ENCODE measurements at places on chromosomes 7 and 10.

DNA sequence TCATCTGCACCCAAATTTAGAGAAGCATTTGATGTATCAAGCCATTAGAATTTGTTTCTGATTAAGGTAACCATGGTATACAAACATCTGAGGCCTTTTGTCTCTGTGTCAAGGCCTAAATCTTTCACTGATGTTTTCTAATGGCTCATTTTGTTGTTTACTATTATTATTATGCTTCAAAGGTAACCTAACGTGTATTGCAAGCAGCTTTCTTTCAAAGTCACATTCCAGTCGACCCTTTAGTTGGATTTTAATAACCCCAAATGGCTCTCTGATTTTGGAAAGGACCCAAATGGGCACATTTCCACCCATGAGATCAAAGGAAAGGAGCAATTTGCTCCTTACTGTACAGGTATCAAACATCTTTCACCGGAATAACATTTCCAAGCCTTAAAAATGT lies 46.7 kb upstream of the WNT16 start:
- DNase-seq = no peak

GRCh38 chr7:134669845-134670373 lies 23.3 kb downstream of the BPGM start:
- DNase-seq = no peak

DNA sequence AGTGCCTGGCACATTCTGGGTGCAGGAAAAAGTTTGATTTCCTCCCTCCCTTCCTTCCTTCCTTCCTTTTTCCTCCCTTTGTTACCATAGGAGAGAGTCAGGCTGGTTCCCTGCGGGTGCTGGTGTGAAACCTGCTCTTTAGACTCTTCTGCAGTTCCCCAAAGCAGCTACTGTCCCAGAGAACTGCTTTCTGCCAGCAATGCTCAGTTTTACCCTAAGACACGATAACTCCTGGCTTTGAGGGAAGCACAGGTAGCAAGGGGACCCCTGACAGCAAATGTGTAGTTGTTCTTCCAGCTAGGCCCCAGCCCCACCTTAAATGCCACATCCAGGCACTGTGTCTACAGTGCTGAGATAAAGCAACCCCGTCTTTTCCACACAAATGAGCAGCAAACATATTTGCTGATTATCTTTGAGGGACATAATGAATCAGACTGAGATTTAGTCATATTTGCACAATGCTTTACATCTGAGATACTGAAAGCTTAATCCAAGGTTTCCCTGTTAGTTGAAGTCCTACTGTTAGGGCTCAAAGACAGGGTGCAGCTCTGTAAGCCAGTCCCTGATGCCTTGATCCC lies 55.5 kb downstream of the MET start:
- DNase-seq = no peak

GRCh38 chr10:2280713-2281300 lies 543.5 kb upstream of the ADARB2 start:
- no peak for DNase-seq

GRCh38 chr7:123748171-123748733 lies 551 bp downstream of the WASL start:
- DNase-seq = no peak

DNA sequence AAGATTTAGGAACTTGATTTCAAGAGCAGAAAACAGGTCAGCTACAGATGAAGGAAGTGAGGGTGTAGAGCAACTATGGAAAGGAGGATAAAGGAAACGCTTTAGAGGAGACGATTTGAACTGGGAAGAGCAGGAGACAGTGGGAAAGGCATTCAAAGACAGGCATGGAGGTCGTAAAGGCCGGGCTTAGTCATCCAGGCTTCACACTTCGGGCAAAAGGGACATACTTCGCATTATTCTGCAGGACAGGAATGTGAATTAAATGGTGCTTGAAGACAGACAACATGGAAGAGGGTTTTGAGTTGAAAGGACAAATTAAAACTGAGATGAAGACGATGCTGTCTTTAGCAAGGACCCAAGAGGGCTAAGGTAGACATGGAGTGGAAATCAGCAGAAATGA lies 8.1 kb downstream of the FAM171A1 start:
- no peak for DNase-seq

DNA sequence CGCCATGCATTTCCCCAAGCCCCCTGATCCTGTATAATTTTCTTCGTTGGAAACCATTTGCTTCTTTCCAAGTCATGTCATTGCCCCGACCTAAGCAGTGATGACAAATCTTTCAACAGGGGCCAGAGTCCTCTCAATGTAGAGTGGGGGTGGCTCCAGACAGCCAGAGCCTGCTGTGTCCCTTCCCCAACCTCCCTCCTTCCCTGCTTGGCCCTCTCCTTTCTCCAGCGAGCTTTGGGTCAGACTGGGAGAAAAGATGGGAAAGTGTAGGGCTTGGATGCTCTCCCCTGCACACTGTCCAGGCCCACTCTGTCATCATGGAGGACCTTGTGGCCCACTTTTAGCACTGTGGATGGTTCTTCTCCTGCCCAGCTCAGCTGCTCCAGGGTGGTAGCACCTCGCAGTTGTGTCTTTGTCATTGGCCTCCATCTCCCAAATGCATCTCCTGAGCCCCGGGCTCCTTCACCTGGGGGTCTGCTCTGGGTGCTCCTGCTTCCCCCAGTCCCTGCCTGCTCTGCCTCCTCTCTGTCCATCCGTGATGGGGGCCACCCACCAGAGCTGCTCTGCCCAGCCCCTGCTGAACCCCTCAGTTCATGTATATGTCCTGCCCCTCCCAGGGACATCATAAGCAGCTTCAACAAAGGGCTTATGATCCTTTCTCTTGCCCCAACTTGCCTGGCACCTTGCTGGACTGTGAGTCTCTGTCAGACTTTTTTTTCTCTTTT lies 37.5 kb downstream of the BTBD16 start:
- DNase-seq = no peak

- no peak for DNase-seq
Measured at GRCh38 chr7:11548532-11548931, 283.5 kb downstream of the THSD7A start.

- DNase-seq = no peak
Measured at GRCh38 chr10:297567-297966, 162.3 kb downstream of the ZMYND11 start.

Measured in NCI-H524 treated with DMSO at 0.1 percent for 48 hours (cell line).